ENCODE measurements at places on chromosomes 7 and 10. TPM values are rescaled to one million over a fixed set of nuclear protein-coding genes. Genes with fewer than 3 reads are reported as not detected.

Gene C10orf105
- not detected for total RNA-seq

Gene GRK5
- 14.6 TPM for total RNA-seq

Gene DENND2A
- total RNA-seq: 0.40 TPM

Gene PAX2
- 0.17 TPM for total RNA-seq

Gene OSBPL3
- total RNA-seq: 14.2 TPM

Gene COPG2
- 13.2 TPM for total RNA-seq

Gene SPDYE5
- not detected for total RNA-seq

Gene HTR7
- total RNA-seq: 0.15 TPM

Gene IDI2
- total RNA-seq: not detected

Gene IGFBP1
- total RNA-seq: 29.5 TPM

Gene PRPS1L1
- not detected for total RNA-seq

Gene NANOS1
- total RNA-seq: 2.8 TPM

Gene CASP7
- 40.2 TPM for total RNA-seq

Gene TFR2
- total RNA-seq: 2.6 TPM

Gene AKR1C8
- total RNA-seq: 0.49 TPM

Gene RPEL1
- total RNA-seq: not detected

Gene COL28A1
- total RNA-seq: 0.91 TPM

Gene TRPV5
- total RNA-seq: not detected

Gene NRG3
- not detected for total RNA-seq

Gene CASD1
- total RNA-seq: 13.9 TPM

Gene WDR86
- 0.20 TPM for total RNA-seq

Gene ADRB1
- 0.54 TPM for total RNA-seq

Gene ELOVL3
- 0.22 TPM for total RNA-seq

Gene PRKCQ
- total RNA-seq: 4.2 TPM
